ENCODE measurements at places on chromosomes 6 and 20. TPM values are rescaled to one million over a fixed set of nuclear protein-coding genes. Genes with fewer than 3 reads are reported as not detected.

- no peak for DNase-seq
Observed at GRCh38 chr20:24991897-24992486, 559 bp downstream of the APMAP start.

GRCh38 chr6:134937426-134937825 lies 12.5 kb downstream of the ALDH8A1 start:
- DNase-seq, result no peak

DNA sequence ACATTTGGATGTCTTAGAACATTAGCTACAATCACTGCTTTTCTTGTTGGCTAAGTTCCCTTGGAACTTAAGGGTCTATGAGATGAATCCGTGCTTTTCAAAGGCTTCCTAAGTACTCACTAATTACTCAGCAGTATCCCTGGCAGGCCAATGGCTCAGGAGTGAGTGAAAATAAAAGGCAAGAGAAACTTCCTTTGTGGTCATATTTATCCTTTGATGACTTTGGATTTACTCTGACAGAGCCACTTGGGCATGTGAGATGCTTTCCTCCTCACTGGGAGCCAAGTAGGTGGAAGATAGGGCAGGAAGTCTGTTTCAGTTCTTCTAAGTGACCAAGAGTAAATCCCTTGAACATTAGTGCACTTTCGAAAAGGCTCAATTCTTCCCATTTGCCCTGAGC lies 224.3 kb upstream of the FOXA2 start:
- no peak for DNase-seq

DNA sequence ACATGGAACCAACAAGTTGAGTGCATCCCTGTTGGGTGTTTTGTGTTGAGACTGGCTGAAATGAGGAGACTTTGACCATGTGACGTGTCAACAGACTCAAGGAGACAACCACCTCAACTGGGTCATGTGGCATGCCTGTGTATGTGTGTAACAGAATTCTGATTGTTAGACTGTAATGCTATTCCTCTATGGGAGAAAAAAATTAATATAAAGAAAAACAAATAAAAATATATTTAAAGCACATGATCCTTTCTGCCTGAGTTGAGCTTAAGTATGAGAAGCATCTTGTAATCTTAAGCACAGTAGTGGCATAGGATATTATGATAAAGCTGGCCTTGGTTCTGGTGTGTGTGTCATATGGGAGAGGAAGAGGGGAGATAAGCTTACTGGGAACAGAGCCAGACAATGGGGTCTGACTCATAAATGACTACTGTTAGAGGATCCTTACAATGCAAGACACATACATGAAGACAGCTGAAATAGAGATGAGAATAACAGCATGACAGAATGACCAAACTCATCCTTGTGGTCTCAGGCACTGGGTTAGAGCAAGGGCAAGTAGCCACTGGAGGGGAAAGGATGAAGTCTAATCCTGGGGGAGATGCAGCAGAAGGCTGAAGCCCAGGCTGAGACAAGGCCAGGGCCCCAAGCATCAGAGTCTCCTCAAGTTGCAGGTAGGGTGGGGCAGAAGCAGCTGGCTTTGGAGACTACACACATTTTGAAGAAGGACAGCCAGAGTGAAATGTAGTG lies 9.2 kb downstream of the TP53INP2 start:
- DNase-seq, result no peak

DNA sequence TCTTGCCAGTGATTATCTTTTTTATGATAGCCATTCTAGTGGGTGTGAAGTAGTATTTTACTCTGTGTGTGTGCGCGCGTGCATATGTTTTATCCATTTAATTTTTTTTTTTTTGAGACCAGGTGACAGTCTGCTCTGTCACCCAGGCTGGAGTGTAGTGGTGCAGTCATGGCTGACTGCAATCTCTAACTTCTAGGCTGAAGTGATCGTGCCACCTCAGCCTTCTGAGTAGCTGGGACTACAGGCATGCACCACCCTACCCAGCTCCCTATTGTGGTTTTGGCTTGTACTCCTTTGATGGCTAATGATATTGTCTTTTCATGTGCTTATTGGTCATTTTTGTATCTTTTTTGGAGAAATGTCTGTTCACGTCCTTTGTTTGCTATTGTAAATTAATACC lies 33.3 kb downstream of the ITCH start:
- no peak for DNase-seq

DNA sequence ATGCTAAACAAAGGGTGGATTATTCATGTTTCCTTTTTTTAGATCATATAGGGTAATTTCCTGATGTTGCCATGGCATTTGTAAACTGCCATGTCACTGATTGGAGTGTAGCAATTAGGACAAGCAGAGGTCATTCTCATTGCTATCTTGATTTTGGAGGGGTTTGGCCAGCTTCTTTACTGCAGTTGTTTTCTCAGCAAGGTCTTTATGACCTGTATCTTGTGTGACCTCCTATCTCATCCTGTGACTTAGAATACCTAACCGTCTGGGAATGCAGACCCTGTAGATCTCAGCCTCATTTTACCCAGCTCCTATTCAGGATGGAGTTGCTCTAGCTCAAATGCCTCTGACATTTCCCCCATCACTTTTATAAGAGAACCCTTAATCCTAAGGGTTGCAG lies 53.6 kb downstream of the CDS2 start:
- DNase-seq, result no peak

BTNL2 gene
- not detected for total RNA-seq

KIF6 gene
- total RNA-seq, result not detected

GHRH gene
- total RNA-seq, result not detected

CLPSL1 gene
- total RNA-seq, result not detected
